ENCODE measurements at places on chromosomes 2 and 18.

DNA sequence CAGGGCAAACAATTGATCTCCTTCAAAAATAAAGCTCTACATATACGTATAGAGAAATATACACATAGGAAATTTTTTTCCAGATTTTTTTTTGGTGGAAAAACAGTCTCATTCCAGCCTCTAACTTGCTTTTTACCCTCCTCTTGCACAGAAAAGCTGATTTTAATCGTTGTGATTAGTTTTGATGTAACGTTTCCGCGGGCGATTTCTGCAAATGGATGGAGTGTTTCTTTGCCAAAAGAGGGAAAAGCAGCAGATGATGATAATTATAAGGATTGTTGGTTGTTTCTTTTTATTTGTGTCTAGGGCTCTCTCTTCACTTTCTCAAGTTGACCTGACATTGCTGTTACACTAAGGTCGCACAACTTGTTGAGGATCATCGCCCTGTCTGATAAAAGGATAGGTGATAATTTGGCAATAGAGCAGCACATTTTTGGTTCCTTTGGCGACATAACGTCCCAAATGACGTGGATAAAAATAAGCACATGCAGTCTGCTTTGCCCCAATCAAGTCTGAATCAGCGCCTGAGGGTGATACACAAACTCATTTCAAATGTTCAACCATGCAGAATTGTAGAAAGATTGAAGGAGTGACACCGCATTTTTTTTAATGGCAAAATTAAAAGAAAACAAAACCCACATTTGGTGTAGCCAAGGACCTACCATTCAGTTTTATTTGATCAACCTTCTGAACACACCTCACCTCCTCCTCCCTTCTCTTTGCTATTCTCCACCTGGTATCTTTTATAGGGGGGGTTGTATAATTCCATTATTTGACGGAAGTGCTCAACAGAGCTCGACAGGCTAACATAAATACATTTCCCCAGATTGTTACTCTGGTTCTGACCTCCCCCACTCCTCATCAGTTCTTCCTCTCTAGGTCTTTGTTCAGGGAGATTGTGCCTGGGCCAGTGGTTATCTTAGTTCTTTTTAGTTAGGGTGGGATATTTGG, 109.6 kb upstream of the KCTD1 start:
- no peak for DNase-seq

GRCh38 chr2:235542733-235543127, 48.9 kb downstream of the AGAP1 start:
- DNase-seq: no peak

DNA sequence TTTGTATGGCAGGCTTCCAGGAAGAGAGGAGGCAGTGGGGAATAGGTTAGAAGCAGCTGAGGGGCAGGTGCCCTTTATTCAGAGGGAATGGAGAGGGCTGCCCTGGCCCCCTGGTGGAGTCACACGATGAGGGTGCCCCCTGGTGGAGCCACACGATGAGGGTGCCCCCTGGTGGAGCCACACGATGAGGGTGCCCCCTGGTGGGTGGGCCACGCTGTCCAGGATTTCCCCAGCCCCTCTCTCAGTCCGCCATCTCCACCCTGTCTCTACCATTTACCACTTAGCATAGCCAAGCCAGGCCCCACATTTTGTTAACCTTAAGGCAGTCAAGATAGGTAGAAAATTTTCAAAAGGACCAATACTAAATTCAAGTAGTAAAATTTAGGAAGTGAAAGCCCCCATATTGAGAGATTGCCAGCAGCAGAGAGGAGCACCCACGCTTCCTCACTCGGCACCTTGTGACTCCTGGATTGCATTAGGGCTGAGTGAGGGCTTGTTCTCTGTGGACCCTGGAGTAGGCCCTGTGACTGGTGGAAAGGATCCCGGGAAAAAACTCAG, 10.4 kb upstream of the FAM228A start:
- no peak for DNase-seq

GRCh38 chr2:53091183-53091582, 676.4 kb upstream of the CHAC2 start:
- DNase-seq: no peak

- DNase-seq: no peak
These were observed 124.3 kb downstream of the TMEM18 start for GRCh38 chr2:552906-553305.

- DNase-seq: no peak
These were observed 138.9 kb upstream of the HAAO start for GRCh38 chr2:42931146-42931817.

DNA sequence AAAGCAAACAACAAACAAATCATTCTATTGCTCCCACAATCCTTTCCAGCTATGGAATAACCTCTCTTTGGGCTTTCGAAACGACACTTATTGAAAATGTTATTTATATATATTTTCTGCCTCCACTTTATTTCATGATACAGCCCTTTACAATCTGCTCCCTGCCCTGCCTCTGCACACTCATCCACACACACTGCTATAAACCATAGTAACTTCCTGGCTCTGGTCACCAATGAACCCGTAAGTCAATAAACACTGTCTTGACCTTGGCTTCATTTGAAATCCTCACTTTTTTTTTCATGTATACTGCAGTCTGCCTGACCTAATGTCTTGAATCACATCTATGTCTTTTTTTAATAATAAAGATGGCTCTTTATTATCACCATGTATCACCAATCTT, 161.5 kb downstream of the SLC39A10 start:
- no peak for DNase-seq
